ENCODE measurements at places on chromosomes 2 and 18.

DNA sequence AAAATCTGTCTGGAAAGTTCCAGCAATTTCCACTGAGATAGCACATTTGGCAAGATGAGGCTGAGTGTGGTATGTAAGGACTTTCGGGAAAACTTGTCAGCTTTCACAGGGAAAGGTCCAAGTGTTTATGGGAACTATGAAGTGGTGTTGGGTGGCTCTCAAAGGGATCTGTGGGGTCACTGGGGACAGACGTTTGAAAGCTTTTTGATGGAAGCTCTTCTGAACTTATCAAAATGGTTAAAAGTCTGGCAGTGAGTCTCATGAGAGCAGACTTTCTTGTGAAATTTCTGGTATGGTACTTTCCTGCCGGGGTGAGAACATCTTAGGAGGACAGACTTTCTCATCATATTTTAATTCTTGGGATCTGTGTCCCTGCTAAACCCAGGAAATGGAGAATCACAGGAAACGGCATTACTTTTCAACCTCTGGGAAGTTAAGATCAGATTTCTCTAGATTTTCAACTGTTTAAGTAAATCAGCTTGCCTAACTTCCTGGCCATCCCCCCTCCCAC lies 546.3 kb upstream of the ZEB2 start:
- DNase-seq, result no peak

DNA sequence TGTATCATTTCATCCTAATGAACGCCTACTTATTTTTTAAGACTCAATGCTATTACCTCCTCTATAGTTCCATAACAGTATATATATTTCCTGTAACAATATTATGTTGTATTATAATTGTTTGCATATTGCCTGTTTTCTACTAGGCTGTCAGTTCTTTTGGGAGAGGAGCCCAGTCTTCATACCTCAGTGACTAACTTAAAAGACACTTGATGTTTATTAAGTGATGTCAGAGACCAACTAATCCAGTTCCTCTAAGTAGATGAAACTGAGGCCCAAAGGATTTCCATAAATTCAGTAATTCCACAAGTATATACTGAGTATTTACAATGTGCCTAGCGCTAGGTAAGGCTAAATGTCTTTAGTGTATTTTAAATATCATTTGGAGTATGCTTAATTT lies 48.9 kb upstream of the AAK1 start:
- no peak for DNase-seq

DNA sequence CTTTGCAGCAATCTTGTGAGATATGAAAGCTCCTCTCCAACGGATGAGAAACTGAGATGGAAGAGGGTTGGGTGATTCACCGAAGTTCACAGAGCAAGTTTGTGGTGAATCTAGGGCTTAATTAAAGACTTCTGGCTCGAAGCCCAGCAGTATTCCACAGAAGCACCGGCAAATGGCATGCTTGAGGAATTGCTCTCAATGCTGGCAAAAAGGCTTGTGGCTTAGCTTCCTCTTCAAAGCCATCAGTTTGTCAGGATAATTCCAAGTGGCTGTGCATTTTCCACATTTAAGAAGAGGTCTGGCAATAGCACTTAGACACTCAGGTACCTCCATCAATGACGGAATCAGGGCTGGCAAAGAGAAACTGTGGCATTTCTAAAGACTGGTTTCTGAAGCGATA lies 98.7 kb upstream of the SLC66A3 start:
- DNase-seq, result no peak

DNA sequence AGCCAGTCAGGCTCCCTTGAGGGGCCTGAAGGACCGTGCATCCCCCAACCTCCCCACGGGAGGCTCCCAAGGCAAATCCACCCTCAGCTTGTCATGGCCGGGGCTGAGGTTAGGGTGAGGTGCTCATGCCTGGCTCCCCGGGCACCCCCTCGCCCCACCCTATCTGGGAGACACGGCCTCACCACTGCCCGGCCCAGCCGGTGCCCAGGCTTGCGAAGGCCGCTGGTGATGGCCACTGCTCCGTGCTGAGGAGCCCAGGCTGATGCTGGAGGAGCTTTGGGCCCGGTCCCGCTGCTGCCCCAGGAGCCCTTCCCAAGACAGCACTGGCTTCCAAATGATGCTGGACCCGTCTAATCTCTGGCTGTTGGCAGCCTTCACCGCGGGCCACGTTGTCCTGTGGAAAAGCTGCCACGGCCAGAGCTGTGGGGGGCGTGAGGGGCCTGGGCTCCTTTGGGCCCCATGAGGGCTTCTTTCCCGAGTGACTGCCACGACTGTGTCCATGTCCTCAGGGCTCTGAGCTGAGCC lies 135.7 kb upstream of the CTDP1 start:
- DNase-seq, result no peak

DNA sequence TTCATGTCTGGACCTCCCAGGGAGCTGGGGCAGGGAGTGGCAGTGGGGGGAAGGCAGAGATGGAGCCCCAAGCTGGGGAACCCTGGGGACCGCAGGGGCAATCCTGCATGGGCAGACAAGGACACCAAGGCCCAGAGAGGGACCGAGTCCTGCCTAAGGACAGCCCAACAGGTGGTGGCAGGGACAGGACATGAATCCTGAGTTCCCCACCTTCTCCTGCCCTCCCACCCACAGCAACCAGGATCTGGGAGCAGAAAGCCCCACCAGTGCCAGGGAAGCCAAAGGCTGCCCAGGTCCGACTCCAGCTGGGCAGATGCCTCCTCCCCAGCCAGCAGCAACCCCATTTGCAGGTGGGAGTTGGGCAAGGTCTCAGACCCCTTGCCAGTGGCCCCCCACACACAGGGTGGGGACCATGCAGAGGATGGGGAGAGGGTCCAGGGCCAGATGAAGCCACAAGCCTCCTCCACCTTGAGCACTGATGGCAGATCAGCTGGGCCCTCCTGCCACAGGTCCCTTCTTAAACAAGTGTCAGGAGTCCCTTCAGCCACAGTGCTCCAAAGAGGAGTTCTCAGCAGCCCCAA lies 6.3 kb downstream of the ADRA2B start:
- no peak for DNase-seq

- no peak for DNase-seq
Measured at GRCh38 chr2:191571163-191571769, 106.7 kb upstream of the NABP1 start.

- no peak for DNase-seq
Measured at GRCh38 chr2:238876232-238876630, 28.3 kb downstream of the TWIST2 start.

DNA sequence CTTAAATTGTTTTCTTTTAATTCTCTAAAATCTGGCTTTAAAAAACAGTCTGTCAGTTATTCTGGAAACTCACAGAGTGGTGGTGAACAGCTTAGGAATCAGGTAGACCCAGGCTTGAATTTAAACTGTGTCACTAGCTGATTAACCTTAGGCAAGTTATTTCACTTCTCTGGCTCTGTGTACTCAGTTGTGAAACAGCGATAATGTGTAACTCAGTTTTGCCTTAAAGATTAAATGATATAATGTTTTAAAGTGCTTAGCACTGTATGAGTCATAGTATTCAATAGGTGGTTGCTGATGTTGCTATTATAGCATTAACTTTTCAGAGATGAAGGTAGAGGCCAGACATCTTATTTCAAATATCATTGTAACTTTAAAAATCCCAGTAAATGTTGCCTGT lies 40.7 kb downstream of the PKP4 start:
- no peak for DNase-seq

DNA sequence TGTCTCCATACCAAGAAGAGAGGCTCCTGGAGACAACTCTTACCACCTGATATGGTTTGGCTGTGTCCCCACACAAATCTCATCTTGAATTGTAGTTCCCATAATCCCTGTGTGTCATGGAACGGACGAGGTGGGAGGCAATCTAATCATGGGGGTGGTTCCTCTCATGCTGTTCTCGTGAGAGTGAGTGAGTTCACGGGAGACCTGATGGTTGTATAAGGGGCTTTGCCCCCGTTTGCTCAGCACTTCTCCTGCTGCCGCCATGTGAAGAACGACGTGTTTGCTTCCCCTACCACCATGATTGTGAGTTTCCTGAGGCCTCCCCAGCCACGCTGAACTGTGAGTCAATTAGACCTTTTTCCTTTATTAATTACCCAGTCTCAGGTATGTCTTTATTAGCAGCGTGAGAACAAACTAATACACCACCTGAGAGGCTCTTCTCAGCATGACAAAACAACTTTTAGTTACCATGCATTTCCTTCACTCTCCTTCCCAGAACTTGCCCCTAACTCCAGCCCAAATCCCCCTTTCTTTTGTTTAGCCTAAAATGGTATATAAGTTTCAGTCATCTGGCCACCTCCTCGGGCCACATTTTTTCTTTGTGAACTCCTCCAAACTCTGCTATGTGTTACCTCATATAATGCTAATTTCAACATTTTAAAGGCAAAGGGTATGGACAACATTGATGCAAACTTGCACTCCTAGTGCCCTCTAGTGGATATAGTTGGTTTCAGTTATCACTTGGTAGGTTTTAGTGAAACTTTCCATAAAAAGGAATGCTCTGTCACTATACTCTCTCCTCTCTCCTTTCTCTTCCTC lies 58.6 kb upstream of the SLC25A52 start:
- no peak for DNase-seq

- DNase-seq, result peak; percentile 15
Measured at GRCh38 chr2:200812122-200813022, 662 bp downstream of the BZW1 start.

- no peak for DNase-seq
Measured at GRCh38 chr2:207015901-207016300, 76.6 kb downstream of the CPO start.
